MCF 10A (cell line): ENCODE measurements at places on chromosomes 2 and 18.

DNA sequence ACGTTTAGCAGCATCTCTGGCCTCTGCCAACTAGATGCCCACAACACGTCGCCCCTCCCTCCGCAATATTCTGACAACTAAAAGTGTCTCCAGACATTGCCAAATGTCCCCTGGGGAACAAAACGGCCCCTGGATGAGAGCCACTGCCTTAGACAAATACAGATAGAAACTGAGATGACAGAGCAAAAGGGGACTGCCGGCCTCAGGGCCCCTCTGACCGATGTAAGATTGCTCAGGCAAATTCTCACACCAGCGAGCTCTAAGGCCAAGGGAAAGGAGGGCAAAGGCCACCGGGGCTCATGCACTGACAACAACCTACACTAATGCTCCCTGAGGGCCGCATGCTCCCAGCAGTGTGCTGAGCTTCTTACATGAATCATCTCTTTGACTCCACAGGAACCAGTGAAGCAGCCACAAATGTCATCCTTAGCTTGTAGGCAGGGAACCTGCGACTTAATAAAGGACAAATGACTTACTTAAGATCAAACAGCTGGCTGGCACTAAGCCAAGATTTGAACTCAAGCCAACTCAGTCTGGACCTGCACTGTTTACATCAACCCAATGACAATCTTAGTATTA lies 228.5 kb downstream of the TTC32 start:
- peak; percentile 20 for DNase-seq

- DNase-seq, result peak; percentile 77
Measured at GRCh38 chr2:137031731-137032130, 266.4 kb downstream of the THSD7B start.

- DNase-seq, result no peak
Measured at GRCh38 chr2:122764014-122764413, 1008.6 kb downstream of the TSN start.

GRCh38 chr18:13530879-13531387 lies 195.4 kb downstream of the FAM210A start:
- peak; percentile 15 for DNase-seq

DNA sequence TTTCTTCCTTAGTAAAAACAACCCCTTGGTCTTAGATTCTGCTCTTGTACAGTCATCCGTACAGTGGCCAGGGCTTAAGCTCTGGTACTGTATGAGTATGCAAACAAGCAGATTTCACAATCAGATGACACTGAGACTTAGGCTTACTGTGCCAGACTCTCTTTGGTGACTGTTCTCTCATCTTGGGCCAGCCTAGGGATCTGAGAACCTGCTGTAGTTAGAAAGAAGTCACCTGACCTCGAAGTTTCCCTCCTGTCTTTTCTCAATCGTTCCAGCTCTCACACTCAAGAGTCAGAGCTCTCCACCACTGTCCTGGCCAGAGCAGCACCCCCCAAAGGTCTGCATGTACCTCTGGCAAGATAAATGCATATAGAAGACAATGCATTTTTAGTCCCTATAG lies 63.2 kb downstream of the ZEB2 start:
- peak; percentile 81 for DNase-seq

DNA sequence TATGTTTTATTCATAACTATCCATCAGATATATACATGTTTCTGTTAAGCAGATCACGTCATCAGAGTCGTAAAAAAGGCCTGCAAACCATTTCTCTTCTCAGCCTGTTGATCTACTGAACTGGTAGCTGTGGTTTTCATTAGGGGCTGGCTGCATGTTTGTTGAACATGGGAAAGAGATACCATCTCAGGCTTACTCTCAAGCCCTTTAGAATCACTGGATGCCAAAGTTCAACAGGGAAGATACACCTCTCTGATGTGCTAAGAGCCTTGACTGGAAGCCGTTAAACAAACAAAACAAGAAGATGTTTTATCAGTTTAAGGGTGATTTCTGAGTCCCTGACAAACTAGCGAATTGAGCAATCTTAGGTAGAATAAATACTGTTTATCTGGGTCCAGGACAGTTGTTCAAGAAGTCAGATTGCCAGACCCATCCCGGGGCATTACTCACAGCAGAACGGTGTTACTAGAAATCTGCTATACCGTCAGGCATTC lies 94.5 kb upstream of the LMAN1 start:
- no peak for DNase-seq

DNA sequence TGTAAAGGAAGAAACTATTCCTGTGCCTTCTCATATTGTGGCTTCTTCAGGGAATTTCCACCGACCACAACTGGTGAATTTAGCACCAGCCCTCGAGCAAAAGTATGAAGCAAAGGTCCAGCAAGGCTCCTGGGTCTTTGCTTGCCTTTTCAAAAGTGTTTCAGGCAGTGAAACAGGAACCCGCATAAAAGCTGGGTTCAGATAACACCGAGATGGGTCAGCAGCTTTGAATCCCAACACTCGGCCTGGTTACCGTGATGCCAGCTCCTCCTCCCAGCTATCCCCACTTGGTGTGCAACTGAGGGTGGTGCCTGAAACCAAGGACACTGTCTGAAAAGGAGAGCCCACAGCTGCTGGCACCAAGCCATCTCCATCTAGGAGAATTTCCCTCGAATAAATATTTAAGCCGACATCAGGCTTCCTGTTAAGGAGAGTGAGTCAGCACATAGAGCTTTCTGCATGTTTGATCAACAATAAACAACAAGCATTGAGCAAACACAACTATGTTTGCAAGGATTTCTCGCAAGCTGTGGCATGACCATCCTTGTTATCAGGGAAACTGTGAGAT lies 69.5 kb downstream of the ANTXR1 start:
- peak; percentile 83 for DNase-seq

DNA sequence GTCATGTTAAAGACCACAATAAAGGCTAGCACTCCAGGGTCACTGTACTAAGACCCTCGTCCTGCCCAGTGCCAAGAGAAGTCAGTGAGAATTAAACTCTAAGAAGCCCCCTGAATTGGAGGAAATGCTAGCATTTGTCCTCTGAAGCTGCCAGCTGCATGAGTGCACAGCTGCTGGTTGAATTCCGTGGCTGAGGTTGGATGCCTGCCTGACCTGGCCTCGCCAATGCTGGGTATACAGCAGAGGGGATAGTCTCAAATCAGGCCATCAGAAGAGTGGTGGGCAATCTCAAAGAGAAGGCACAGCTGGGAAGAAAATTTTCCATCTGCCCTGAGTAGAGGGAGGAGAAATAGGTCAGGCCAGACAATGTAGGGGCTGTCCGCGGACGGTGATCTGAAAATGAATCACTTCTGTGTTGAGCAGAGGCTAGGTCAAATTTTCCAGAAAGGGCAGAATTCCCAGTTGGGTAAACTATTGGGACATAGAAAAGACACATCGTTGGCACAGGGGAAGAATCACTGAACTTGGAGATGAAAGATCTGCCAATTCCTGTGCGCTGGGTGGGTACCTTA lies 110.5 kb upstream of the AGAP1 start:
- DNase-seq, result no peak

DNA sequence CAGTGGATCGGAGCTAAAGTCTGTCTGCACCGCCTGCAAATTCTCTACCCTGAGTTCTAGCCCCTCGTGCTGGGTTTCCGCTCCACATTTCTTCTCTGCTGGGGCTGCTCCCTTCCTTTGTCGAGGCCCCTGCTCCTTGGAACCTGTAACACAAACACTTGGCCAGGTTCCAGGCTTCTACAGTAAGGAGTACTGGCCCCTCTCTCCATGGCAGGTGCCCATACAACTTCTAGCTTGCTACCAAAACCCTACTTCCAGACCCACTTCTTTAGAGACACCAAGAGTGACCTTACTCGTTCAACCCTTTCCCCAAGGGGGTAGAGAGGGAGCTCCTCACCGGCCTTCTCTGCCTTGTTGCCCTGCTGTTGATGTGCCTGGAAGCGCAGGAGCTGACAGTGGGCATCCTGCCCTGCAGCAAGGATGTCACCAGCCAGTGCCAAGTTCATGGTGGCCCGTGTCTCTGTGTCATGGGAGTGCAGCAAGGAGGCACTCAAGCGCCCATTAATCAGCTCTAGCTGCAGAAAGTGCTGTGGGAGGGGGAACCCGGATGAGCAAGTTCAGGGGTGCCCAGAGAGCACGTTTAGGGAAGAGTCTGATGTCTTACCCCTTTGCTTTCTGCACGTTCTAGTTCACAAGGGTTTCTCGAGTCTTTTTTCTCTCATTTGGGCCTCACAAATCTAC lies 1.1 kb downstream of the PREB start:
- DNase-seq, result no peak

DNA sequence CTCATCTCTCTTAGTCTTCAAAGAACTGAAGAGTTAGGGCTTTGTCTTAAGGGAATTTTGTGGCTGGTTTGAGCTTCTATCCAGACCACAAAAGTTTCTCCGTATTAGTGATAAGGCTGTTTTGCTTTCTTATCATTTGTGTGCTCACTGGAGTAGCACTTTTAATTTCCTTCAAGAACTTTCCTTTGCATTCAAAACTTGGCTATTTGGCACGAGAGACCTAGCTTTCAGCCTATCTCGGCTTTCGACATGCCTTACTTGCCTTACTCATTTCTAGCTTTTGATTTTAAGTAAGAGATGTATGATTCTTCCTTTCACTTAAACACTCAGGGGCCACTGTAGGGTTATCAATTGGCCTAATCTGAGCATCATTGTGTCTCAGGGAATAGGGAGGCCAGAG lies 29.9 kb downstream of the HDHD2 start:
- DNase-seq, result no peak

GRCh38 chr2:168244318-168244717 lies 3.1 kb downstream of the STK39 start:
- peak; percentile 40 for DNase-seq

DNA sequence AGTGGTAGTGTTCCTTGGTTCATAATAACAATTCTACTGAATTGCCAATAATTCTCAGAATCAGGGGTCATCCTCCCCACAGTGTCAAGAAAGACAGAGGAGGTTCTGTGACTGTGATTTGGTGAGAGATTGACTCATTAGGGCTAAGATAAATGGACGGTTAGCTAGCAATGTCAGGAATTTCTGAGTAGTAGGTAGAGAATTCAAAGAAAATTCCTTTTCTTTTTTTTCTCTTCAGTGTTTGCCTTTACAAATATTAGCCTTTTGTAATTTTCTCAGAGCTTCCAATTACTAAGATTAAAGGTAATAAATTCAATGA lies 16.8 kb upstream of the CRIM1 start:
- no peak for DNase-seq

DNA sequence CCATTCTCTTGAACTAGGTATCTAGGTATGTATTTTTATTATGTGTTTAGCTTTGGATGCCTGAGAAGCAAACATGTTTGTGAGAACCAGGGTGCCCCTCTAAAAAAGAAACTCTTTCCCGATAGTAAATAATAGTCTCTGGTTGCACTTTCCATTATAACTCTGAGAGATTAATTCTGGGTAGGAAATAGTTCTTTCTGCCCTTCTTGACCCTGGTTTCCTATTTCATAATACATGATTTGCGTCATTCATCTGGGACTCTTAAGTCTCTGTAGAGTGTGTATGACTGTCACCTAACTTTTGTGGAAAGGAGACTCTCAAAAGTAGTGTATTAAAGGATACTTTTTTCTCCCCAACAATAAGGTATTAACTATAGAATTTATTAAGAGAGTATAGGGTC lies 31.5 kb downstream of the ACSL3 start:
- DNase-seq, result peak; percentile 67

DNA sequence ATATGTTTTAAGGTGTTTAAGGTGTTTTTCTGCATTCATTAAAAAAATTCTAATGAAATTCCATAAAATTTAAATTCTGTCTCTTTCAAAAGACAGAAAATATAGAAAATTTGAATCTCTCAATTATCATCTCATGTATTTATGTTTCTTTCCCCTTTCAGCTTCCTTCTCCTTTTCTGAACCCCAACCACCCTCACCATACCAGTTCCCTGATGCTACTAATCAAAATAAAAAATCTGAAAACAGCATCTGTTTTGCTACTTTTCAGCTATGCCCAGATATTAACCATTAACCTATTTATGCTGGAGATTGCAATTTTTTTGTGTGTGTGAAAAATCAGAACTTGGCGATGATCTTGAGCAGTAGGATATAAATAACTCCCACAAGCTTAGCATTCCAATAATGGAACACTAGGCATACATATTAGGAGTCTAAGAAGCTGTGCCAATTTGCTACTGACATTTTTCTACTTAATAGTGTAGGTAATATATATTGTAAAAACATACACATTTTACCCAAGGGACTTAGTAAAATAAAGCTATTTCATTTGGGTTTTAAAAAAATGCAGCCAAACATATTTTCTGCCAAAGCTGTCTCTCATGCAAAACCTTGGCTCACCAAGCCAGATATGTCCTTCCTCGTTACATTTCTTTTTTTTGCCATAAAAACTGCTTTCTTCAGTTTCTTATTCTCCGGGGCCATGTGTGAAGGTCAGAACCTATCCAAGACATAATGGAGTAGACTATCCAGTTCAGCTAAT lies 32.6 kb upstream of the AGPS start:
- DNase-seq, result no peak

- no peak for DNase-seq
Measured at GRCh38 chr2:164879901-164880535, 38.4 kb upstream of the COBLL1 start.

- no peak for DNase-seq
Measured at GRCh38 chr18:417495-417894, 83.0 kb downstream of the COLEC12 start.

GRCh38 chr18:22213333-22213973 lies 44.1 kb downstream of the GATA6 start:
- DNase-seq, result peak; percentile 85

- peak; percentile 51 for DNase-seq
Measured at GRCh38 chr18:80245781-80246444, 1.4 kb downstream of the PARD6G start.

GRCh38 chr2:239789711-239790110 lies 235.4 kb downstream of the NDUFA10 start:
- DNase-seq, result no peak

DNA sequence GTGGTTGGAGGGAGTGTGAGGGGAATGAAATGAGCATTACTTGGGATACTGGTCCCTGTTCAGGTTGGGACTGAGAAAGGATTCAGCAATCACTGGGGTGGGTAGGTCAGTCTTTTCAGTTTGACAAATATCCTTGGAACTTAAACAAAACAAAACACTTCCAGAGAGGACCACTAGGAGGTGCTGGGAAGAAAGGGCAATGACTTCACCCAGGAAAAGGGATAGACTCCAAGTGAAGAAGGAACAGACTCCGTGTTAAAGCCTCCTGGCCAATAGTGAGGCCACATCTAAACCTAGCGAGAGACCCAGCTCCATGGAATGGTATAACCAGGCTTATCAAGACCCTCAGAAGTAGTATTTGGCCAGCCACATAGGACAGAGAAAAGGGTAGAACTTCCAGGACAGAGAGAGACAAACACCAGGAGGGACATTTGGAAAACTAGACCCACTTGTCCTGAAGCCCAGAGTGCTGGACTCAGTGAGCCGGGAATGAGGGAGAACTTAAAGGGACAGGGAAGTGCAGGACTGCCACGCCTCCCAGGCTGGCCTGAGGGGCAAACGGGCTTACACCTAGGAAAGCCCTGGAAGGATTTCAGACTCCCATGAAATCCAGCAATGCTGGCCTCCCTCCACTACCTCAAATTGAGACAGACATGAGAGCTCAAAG lies 19.6 kb upstream of the KCNG3 start:
- DNase-seq, result peak; percentile 80

GRCh38 chr2:101619191-101619591 lies 78.3 kb upstream of the MAP4K4 start:
- DNase-seq, result peak; percentile 47
